ENCODE measurements at places on chromosomes 11 and 22. TPM values are rescaled to one million over a fixed set of nuclear protein-coding genes. Genes with fewer than 3 reads are reported as not detected.

The DERL3 gene
- not detected for total RNA-seq

The FOLR1 gene
- 0.17 TPM for total RNA-seq

The OOSP1 gene
- not detected for total RNA-seq

The HTR3B gene
- not detected for total RNA-seq

The PYGM gene
- total RNA-seq: 0.02 TPM

The TMPRSS13 gene
- total RNA-seq: not detected

The SERPING1 gene
- total RNA-seq: not detected

The TUBA8 gene
- total RNA-seq: 0.17 TPM

The CYTH4 gene
- 0.33 TPM for total RNA-seq

The CATSPER1 gene
- total RNA-seq: 13.7 TPM

The PIWIL4 gene
- 0.43 TPM for total RNA-seq

The RBMXL2 gene
- total RNA-seq: not detected

The KIAA1671 gene
- total RNA-seq: 12.8 TPM

The OR52H1 gene
- not detected for total RNA-seq

The FAM181B gene
- not detected for total RNA-seq

The SLN gene
- total RNA-seq: 0.17 TPM

The BIRC3 gene
- total RNA-seq: 0.27 TPM

The ARHGAP20 gene
- total RNA-seq: 0.17 TPM

The SCN2B gene
- 0.03 TPM for total RNA-seq

The GAB4 gene
- not detected for total RNA-seq

The MMP11 gene
- total RNA-seq: not detected

The MYO18B gene
- total RNA-seq: 2.3 TPM

The GAS2 gene
- 2.3 TPM for total RNA-seq

The SHISA8 gene
- total RNA-seq: 8.8 TPM

The CCDC157 gene
- total RNA-seq: 3.1 TPM

The ANO3 gene
- total RNA-seq: not detected

The CCDC116 gene
- total RNA-seq: not detected

The OR51B5 gene
- 118 TPM for total RNA-seq

The BTG4 gene
- total RNA-seq: not detected

The OR5A1 gene
- not detected for total RNA-seq

The YPEL1 gene
- total RNA-seq: 0.17 TPM

The DEFB131B gene
- total RNA-seq: not detected

The PPP6R3 gene
- total RNA-seq: 111 TPM

The GAL3ST3 gene
- not detected for total RNA-seq

The TEX12 gene
- total RNA-seq: 0.94 TPM

The FBLN1 gene
- total RNA-seq: 0.90 TPM

The GDPD4 gene
- total RNA-seq: not detected

The RAC2 gene
- total RNA-seq: 246 TPM
